ENCODE measurements at places on chromosomes 1 and 21.

DNA sequence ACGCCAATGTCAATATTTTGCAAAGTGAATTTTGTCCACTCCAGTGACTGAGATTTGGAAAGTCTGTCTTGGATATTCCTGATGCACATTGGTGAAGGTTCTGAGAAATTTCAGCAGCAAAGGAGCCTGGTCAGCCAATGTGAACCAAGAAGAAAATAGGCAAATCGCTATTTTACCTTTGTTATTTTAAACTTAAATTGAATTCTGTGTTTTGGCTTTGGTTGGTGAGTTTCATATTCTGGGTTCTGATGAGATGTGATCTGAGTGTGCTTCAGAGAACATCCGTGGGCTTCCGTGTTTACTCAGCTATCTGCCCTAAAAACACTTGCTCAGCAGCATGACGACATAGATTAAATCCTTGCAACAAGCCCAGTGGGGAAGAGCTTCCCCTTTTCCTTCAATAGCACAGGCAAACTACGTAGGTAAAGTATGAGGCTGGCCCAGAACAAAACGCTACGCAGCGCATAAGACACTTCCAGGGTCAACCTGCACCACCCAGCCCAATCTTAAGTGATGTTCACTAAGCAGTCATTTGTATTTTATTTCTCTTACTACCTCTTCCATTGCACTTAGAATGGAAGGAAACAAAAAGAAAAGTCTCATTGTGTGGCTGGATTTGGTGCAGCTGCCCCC lies 176.4 kb upstream of the KAZN start:
- no peak for DNase-seq

- DNase-seq, result no peak
These were observed 35.4 kb downstream of the CXADR start for GRCh38 chr21:17548262-17548661.

DNA sequence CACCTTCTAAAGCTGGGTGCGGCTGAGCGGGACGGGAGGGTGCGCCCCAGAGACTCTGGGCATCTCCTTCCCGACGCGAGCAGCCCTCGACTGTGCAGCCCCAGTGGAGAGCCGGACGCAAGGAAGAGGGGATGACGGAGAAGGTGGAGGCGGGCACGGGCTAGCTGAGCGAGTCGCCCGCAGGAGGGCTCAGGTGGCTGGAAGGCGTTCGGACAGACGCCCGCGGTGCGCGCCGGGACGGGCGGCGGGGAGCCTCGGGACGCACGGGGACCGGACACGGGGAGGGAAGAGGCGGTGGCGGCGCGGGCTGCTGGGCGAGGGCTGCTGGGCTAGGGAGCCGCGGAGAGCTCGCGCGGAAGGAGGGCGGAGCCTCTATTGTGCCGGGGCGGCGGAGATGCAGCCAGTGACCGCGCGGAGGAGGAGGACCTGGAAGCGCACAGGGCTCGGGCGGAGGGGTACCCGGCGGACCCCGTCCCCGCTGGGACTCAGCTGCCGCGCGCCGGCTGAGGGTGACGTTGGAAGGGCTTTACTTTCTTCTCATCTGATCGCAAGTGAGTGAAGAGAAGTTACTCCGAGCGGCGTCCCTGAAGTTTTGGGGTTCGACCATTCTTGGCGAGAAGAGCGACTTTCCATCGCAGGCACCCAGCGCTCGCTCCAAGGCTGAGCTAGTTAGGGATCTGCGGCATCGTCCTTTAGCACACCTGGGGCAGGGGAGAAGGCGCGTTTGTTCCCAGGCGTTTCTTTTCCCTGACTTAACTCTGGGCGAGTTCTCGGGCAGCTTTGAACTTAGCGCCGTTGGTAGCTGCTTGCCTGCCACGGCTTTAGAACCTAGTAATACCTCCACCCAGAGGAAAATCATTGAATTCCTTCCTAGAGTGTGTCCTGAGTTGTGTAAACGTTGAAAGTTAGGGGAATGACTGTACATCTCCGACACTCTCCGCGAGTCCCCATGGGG lies at the start of gene OLFML2B:
OLFML2B (minus strand) TSS at position 323 of the 955 bp plus-strand sequence. CDS start 439 bp downstream, outside the sequence.
- DNase-seq, result no peak

DNA sequence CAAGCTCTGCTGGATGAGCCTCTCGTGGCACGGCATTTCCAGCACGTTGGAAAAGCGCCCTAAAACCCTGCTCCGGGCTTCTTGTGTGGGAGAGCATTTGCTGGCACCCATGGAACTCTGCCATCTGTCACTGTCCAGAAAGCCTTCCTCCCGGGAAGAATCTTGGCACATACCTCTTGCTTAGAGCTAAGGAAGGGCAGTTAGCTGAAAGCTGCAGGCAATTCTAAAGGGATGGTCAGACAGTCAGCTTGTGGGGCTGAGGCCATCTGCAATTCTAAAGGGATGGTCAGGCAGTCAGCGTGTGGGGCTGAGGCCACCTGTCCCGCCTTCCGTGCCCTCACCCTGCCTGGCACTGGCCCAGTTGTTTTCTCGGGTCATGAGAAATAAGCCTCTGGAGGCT lies 139.0 kb upstream of the TMEM51 start:
- DNase-seq, result no peak

GRCh38 chr1:20978413-20978812 lies 191.3 kb upstream of the HP1BP3 start:
- DNase-seq, result no peak

DNA sequence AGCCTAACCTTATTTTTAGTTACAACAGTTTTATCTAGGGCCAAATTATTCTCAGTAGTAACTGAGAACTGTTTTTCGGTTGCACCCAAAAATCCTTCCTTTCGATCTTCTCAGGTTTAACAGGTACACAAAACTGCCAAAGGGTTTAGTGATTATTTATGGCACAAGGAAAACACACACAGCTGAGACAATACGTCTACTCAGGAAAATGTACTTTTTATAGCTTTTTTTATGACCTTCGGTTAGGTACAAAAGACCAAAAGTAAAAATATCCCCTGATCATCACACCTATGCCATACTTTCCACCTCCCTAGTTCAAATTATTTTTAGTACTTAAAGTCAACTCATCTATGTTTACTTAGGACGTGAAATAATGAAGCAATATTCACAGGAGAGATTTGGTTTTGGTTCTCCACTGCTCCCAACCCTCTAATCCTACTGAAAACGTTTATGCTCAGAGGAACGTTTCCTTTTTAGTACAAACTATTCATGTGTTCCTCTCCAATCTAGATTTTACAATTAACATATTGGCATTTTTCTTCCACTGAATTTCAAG lies 48.7 kb downstream of the TTLL7 start:
- no peak for DNase-seq

All from esophagus muscularis mucosa (tissue), 4 donors.